T-cell (primary cell): ENCODE measurements at places on chromosomes 5 and 9.

GRCh38 chr9:2022560-2022959 is 7.4 kb downstream of the SMARCA2 start:
- no peak for DNase-seq

DNA sequence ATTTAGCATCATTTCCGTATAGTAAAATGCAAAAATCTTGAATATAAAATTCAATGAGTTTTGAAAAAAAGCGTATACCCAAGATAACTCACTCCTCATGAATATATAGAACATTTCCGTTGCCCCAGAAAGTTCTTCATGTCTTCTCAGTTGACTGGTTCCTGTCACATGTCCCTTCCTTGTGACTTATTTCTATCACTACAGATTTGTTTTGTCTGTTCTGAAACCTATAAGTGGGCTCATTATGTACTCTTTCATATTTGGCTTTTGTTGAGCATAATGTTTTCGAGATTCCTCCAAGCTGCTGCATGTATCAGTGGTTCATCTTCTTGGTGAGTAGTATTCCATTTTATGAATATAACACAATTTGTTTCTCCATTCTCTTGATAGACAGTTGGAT is 11.0 kb upstream of the HACD4 start:
- no peak for DNase-seq

GRCh38 chr9:81718244-81718643 is 28.9 kb upstream of the TLE1 start:
- DNase-seq: no peak

- DNase-seq: no peak
These were observed 173.9 kb upstream of the ZNF462 start for GRCh38 chr9:106689089-106689488.

GRCh38 chr5:40025586-40025985 is 600.8 kb upstream of the DAB2 start:
- DNase-seq: no peak

DNA sequence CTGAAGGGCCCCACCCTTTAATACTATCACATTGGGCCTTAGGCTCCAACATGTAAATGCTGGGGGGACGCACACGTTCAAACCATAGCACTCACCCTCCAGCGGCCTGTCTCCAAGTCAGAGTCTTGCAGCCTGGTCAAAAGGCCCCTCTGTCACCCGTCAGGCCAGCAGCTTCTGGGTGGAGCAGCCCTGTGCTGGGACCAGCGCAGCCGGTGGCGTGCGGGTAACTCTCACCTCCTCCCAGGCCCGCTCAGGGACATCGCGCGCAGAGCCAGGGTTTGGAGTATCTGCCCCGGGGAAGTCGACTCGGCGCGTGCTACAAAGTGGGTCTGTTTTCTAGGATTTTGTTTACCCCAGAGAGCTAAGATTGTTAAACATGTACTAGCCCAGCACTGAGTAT is 93.0 kb upstream of the COL5A1 start:
- DNase-seq: no peak

- DNase-seq: no peak
These were observed 190.1 kb downstream of the CWC27 start for GRCh38 chr5:64958757-64959391.

DNA sequence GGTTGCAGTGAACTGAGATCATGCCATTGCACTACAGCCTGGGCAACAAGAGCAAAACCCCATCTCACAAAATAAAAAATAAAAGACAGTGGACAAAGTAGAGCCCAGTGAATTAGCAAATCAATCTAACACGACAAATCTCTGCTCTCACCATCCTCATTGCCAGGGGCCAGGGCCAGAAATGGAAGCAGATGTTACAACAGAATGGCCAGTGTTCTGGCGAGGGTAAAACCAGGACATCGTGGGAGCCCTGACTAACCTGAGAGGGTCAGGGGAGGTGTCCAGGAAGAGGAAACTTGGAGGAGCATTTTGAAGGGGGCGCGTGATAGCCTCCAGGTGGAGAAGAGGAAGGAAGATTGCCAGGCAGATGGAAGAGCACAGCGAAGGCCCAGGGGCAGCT is 58.4 kb downstream of the NEURL1B start:
- no peak for DNase-seq

GRCh38 chr9:95771556-95772246 is 103.8 kb upstream of the ERCC6L2 start:
- DNase-seq: no peak

DNA sequence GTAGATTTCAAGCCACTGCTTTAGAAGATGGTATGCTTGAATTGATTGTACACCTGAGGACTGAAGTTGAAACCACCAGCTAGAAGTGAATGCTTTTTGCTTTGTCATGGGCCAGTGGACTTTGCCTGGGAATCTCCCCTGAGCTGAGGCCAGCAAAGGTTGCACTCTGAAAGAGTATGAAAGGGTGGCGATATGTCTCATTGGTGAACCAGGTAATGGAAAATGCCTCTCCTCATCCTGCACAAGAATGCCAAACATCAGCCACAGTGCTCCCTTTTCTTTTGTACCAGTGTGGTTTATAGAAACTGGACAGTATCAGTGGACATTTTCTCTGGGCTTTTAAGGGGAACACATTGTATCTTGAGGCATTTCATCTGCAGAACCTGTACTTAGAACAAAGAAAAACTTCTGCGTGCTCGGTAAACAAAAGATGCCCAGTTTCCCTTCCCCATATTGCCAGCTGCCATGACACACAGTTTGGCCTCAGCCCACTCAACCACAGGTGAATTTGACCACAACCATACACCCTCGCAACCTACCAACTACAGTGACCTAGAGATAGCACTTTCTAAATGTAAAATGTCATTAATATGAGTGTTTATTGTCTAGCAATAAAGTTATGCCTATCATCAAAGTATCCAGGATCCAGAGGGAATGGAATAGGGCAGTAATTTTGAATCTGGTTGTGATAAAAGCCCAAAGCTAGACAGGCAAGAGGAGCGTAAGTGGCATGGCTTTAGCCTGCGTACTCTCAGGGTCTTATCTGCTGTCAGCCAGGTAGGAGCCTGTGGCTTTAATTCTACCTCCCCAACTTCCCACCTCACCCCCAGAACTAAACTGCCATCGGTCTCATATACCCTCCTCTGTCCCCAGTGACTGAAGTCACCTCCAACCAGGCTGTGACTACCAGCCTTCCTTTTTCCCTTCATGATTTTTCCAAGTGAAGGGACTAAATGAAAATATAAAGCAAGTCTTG is 79.5 kb upstream of the LHFPL2 start:
- no peak for DNase-seq

DNA sequence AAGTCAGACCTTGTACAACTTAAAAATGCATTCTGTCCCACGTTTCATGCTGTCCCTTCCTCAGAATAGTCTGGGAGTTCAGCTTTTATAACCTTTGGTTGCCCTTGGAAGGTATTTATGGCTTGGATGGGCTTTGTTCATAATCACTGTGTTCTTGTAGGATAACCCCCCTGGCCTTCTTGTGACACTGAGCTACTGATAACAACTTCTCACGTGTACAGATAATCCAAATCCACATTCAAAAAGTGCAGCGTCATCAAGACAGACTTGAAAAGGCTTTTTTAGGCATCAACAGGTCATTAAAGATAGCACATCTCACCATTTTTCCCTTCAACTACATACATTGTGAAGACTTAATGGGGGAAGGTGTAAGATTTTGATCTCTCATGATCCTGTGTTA is 42.0 kb downstream of the SLC1A3 start:
- DNase-seq: no peak

DNA sequence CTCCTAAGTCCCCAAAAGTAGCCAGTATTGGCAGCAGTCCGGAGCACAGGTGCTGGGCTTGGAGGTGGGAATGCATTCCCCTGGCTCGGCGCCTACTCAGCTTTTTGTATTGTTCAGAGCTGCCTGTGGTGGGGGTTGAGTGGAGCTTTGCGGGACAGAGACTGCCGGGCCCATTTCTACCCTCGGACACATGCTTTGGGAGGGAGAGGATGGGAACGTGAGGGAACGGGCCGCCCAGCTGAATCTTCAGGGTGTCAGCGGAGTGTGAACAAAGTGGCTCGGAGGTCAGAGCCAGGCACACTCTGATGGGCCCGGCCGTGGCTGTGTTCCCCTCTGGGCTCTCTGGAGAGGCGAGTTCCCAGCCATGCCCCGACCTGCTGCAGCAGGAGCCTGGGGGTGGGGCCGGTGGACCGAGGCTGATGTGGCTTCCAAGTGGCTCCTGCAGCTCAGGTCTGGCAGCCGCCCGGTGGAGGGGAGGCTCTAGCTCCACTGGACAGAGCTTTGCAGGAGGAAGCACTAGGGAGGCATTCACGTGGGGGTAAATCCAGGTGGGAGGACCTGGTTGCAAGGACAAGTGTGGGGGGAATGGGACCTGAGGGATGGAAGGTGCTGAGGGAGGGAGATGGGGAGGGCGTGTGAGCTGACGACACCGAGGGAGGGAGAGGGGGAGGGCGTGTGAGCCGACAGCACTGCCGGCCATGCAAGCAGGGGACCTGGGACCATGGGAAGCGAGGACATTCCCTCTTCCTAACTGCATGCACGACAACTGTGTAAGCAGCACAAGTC is 31.1 kb upstream of the SLC6A3 start:
- no peak for DNase-seq

DNA sequence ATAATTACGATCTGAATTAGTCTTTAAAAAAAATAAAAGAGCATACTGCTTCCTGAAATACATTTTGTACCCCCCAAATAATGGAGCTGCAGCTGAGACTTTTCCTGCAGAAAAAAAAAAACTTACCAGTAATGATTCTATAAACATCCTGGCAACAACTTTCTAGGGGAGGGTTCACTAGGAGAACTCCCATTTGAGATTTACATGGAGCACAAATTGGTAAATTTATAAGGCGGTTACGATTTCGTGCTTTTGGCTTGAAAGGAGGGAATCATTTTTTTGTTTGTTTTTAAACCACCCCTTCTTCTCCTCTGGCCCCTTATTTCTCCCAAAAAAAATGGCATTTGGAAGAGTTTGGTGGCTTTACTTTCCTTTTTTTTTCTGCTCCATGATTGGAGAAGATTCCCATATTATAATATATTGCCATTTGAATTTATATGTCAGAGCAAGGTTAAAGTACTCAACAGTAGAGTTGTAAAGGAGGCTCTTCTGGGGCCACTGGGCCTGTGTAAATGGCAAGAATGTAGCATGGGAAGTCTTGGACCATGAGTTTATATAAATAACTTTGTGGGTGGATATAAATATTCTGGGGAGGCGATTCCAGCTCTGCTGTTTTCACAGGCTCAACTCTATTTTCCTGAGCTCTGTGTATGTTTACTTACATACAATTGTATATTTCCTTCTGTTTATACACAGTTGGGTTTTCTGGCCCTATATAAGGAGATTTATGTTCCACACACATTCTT is 159.9 kb downstream of the CSNK1G3 start:
- no peak for DNase-seq

DNA sequence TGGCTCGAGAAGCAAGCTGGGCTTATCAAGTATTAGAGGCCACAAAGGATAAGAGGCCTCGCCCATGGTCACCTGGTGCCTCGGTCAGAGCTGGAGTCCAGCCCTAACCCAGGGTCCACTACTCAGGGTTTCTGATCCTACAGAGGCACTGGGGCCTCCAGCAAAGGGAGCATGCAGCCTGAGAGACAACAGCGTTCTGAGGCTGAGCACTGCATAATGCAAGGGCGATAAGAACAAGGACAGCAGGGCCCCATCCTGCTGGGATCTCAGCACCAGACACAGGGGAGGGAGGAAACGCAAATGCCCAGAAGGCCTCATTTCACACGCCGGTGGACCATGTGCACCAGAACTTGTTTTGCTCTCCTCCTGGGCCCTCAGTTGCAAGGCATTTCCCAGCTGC is 63.0 kb downstream of the C5orf15 start:
- DNase-seq: no peak

- DNase-seq: no peak
These were observed 96.7 kb upstream of the MAMDC2 start for GRCh38 chr9:69946800-69947437.

DNA sequence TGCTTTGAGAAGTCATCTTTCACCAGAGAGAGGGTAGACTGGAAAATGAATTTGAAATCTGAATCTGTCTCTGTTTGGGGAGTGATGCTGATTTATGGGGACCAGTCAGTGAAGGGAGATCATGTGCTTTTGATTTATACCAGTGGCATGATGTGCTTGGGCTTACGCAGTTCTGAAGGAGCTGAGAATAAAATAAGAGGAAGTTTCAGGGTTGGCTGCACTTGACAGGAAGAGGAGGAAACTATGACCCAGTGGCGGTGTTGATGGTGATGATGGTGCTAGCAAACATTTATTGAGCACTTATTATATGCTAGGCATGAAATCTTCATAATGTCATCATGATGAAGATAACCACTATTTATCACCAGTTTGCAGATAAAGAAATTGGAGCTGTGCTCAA is 136.4 kb upstream of the GLRA1 start:
- DNase-seq: no peak

DNA sequence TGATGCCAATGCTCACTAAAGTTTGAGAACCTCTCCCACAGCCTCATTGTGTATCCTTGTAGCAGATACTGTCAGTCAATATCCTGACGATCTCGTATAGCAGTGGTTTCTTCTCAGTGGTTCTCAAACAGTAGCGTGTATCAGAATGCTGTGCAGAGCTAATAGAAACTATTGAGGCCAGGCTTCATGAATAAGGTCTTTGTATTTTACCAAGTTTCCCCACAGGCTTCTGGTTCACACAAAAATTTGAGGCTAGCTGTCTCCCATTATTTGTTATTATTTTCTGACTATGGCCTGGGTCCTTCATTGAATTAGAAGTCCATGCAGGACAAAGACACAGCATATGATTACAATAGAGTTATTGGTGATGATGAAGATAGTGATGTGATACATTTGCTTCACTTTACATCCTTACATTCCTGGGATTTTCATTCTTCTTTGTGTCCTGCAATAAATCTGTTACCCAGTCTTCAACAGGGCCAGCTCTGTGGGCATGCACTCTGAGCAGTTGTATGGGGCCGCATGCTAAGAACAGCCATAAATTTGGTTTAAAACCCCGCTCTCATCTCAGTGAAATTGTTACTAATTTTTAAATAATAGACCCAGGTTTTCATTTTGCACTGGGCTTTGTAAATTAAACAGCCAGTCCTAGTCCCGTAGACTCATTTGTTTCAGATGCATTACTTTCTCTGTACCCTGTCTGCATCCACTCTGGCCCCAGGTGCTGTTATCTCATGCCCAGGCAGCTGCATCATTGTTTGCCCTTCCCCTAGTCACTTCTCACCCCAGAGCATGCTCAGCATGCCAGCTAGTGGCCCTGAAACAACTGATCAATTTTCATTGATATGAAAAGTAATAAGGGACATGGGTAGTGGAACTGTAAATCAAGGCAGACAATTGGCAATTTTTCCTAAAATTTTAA is 199.9 kb upstream of the PIK3R1 start:
- DNase-seq: no peak

DNA sequence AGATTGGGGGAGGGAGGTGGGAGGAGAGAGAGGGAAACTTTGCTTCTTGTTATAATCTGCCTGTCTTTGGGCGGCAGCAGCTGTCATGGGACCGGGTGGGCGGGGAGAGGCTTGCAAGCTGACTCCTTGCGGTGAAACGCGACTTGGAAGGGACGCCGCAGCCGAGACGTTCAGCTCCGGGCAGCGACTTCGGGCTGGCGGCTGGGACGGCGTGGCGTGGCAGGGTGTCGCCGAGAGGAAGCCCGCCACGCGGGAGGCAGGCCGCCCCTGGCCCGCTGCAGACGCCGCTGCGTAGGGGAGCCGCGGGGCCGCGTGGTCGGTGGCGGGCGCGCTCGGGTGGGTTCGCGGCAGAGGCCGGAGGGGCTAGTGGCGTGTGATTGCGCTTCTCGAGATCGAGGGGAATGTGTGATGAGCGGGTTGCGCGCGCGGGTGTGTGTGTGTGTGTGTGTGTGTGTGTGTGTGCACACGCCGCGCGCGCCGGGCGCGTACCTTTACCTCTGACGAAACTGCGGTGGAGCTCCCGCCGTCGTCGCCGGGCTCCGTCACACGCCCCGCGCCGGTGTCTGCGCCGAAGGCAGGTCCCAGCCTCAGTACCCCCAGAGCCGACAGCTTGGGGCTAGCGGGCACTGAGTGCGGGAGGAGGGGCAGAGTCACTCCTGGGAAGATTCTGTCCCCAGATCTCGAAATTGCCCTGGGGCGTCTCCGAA is 1.7 kb downstream of the PPARGC1B start:
- DNase-seq: peak; percentile 52
